ENCODE measurements at places on chromosomes 2 and 18. TPM values are rescaled to one million over a fixed set of nuclear protein-coding genes. Genes with fewer than 3 reads are reported as not detected.

The CRYGC gene
- not detected for total RNA-seq

The ABCG5 gene
- total RNA-seq, result not detected

The FAP gene
- 71.0 TPM for total RNA-seq

The RUFY4 gene
- total RNA-seq, result not detected

The IMPACT gene
- total RNA-seq, result 11.8 TPM

The CD226 gene
- 1.1 TPM for total RNA-seq

The B4GALT6 gene
- 3.9 TPM for total RNA-seq

- no peak for DNase-seq
- no peaks in the 10 kb centered on the region for H3K36me3 ChIP-seq
- H3K27ac ChIP-seq, result no peak overlapping the region
- no peak overlapping the region for H3K4me3 ChIP-seq
- peaks cover 26% of the 10 kb centered on the region for H3K27me3 ChIP-seq
These were observed 77.4 kb downstream of the VIT start for GRCh38 chr2:36773947-36774346.

- H3K27ac ChIP-seq, result no peak overlapping the region
- H3K36me3 ChIP-seq, result no peaks in the 10 kb centered on the region
- peak; percentile 15 for DNase-seq
- 0 out of 2 replicates have a peak, but pooled peaks cover 2% of the 10 kb centered on the region for H3K4me1 ChIP-seq
- no peak overlapping the region for H3K4me3 ChIP-seq
These were observed 395.4 kb upstream of the TCF4 start for GRCh38 chr18:55983433-55983832.

DNA sequence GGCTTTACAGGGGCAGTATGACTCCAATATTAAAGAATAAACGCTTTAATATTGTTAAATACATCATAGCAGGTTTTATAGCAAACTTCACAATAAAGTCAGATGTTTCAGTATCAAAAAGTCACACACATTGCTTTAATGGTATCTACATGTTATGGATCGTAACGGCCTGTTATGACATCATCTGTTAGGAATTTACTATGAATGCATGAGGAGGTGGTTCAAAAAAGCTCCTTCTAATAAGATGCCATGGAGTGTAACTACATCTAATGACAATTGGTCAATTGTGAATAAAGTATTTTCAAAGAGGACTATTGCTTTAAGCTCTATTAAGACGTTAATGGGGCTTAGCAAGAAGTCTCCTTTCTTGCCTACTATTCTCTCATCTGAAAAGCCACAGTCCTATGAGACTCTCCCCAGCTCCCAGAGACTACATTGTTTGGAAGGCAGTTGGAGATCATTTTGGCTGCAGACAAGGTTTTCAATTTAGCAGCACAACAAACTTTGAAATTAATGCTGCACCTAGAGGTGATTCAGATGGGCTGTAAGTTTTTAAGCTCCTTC is 300.7 kb upstream of the MEIS1 start:
- H3K27me3 ChIP-seq, result peaks cover 2% of the 10 kb centered on the region
- no peak overlapping the region for H3K27ac ChIP-seq
- no peak overlapping the region for H3K4me3 ChIP-seq
- no peak for DNase-seq

GRCh38 chr2:86623494-86624266 is at the start of gene RNF103:
TSS of gene RNF103 (minus strand) at chr2:86623865. CDS start at chr2:86622886, 979 bp downstream.
- H3K27me3 ChIP-seq, result no peaks in the 10 kb centered on the region
- H3K4me1 ChIP-seq, result peaks cover 2% of the 10 kb centered on the region
- peak within 1 kb of the TSS; percentile 80 for H3K4me3 ChIP-seq

GRCh38 chr2:31483246-31483645 is 68.7 kb upstream of the XDH start:
- H3K27ac ChIP-seq, result no peak overlapping the region
- peaks cover 2% of the 10 kb centered on the region for H3K27me3 ChIP-seq
- no peak overlapping the region for H3K4me3 ChIP-seq
- H3K36me3 ChIP-seq, result no peaks in the 10 kb centered on the region

DNA sequence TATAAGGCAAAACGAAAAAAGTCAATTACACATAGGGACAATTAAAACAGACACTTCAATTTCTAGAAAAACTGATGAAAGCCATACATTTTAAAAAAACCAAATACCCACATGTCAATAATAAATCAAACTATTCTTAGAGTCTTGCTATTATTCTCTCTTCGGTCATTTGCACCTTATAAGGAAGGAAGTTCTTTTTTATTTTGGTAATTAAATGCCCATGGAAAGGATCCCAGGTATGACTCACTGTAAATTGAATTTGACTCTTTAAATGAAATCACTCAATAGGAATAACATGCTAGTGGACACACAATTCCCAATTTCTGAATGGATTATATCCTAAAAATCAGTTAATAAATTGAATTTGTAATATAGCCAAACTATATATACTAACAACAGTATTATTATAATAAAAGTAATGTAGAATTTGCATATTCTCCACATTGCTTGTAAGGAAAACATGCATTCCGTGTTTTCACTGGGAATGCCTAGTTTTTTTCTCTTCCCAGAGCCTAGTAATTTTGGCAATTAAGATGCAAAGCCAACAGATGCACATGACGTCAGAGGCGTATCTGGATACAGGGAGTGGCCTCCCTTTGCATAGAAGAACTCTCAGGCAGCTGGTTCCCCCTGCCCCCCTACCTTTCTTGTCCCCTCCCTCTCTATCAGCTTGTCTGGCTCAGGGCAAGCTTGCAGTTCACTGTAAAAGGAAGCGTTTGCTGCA is 153.5 kb upstream of the PGAP1 start:
- peaks cover 7% of the 10 kb centered on the region for H3K4me1 ChIP-seq
- H3K27ac ChIP-seq, result no peak overlapping the region
- no peak overlapping the region for H3K4me3 ChIP-seq
- H3K27me3 ChIP-seq, result no peaks in the 10 kb centered on the region
- DNase-seq, result peak; percentile 58
- no peaks in the 10 kb centered on the region for H3K36me3 ChIP-seq

DNA sequence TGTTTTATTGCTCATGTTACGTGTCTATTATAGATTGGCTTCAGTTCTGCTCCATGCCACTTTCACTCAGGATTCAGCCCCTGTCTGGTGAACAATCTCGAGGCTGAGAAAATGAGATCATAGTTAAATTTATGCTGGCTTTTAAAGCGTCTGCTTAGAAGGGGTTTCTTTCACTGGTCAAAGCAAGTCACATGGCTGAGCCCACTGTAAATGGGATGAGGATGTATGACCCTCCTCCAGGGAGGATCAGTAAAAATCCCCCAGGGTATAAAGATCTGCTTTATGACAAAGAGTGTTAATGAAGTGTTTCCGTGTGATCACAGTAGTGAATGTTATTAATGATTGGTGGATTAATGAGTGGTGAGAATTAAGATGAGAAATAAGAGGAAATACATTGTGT is 6.2 kb upstream of the PLCL1 start:
- H3K27me3 ChIP-seq, result peaks cover 4% of the 10 kb centered on the region
- DNase-seq, result no peak
- no peaks in the 10 kb centered on the region for H3K4me1 ChIP-seq

GRCh38 chr2:763766-764525 is 86.7 kb upstream of the TMEM18 start:
- no peak overlapping the region for H3K27ac ChIP-seq
- no peaks in the 10 kb centered on the region for H3K27me3 ChIP-seq
- no peaks in the 10 kb centered on the region for H3K4me1 ChIP-seq
- no peaks in the 10 kb centered on the region for H3K36me3 ChIP-seq
- no peak for DNase-seq
- no peak overlapping the region for H3K4me3 ChIP-seq

DNA sequence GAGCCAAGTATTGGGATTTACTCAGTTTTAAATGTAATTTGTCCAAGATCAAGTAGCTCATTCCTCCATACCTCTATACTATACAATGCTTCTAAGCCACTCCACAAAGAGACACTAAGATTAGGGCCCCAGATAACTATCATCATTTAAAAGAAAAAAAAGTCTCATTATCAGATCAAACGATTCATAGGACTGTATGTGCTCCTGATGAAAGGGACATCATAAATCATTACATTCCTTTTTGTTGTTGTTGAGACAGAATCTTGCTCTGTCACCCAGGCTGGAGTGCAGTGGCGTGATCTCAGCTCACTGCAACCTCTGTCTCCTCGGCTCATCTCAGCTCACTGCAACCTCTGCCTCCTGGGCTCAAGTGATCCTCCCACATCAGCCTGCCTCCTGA is 2.2 kb upstream of the SLC3A1 start:
- no peak overlapping the region for H3K4me3 ChIP-seq
- no peaks in the 10 kb centered on the region for H3K27me3 ChIP-seq
- no peaks in the 10 kb centered on the region for H3K36me3 ChIP-seq
- DNase-seq, result no peak
- H3K27ac ChIP-seq, result no peak overlapping the region

DNA sequence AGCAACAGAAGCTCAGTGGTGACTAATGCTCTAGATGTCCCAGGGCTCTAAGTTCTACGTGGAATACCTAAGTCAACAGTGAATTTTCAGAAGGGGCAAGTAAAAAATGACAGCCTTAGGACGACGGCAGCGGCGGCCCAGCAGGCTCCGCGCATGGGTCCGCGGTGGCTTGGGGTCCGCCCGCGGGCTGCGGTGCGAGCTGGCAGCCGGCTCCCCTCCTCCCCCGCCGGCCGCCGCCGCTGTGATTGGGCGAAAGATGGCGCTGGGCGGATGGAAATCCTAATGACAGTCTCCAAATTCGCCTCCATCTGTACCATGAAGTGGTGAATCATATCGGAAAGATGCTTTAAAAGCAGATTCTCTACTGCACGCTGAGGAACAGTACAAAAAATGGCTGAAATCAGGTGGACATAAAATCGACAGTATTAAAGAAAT is 74.7 kb downstream of the HNRNPLL start:
- H3K36me3 ChIP-seq, result no peaks in the 10 kb centered on the region
- peak overlapping the region; percentile 82 for H3K4me3 ChIP-seq
- peaks cover 23% of the 10 kb centered on the region for H3K27me3 ChIP-seq
- H3K27ac ChIP-seq, result 0 out of 2 replicates have a peak overlapping the region, but pooled peaks have one; percentile 2

DNA sequence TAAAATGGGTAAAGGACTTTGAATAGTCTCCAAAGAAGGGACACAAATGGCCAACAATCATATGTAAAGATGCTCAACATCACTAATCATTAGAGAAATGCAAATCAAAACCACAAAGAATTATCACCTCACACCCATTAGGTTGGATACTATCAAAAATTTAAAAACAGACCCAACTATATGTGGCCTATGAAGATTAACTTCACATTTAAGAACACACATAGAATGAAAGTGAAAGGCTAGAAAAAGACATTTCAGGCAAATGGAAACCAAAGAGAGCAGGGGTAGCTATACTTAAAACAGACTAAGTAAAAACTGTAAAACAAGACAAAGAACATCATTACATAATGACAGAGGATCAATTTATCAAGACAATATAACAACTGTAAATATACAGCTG is 53.5 kb upstream of the ASPRV1 start:
- H3K4me1 ChIP-seq, result no peaks in the 10 kb centered on the region
- no peak overlapping the region for H3K27ac ChIP-seq
- DNase-seq, result no peak

GRCh38 chr2:112829101-112829960 is 7.2 kb downstream of the IL1B start:
- no peaks in the 10 kb centered on the region for H3K27me3 ChIP-seq
- DNase-seq, result no peak
- peaks cover 2% of the 10 kb centered on the region for H3K4me1 ChIP-seq
- H3K4me3 ChIP-seq, result no peak overlapping the region

DNA sequence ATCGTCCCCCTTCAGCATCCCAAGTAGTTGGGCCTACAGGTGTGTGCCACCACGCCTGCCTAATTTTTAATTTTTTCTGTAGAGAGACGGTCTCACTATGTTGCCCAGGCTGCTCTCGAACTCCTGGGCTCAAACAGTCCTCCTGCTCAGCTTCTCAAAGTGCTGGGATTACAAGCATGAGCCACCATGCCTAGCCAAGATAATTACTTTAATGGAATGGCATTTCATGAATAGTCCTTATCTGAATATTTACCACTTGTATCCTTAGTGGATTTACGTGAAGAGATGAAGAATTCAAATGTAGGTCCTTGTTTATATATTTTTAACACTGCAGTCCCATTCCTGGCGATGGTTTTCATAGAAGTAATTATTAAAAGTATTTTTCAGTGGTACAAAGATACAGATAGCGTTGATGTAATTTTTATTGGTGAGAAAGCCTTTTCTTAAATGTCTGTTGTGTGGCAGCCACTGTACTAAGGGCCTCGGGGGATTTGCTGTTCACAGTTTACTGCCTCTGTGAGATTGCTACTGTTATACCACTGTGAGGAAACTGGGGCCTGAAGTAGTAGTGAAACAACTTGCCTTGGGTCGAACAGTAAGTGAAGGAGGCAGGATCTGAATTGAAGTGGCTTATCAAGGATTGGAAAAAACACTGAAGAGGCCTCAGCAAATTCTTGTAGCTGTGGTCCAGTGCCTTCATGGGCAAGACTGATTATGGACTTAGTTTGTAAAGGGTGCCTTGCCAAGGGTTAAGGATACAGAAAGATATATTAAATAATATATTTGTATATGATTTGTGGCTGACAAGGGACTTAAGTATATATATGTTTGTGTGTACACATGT is 151.2 kb downstream of the PRPF40A start:
- no peak for DNase-seq
- H3K27ac ChIP-seq, result no peak overlapping the region
- no peaks in the 10 kb centered on the region for H3K36me3 ChIP-seq
- H3K4me1 ChIP-seq, result peaks cover 7% of the 10 kb centered on the region
- no peaks in the 10 kb centered on the region for H3K27me3 ChIP-seq

DNA sequence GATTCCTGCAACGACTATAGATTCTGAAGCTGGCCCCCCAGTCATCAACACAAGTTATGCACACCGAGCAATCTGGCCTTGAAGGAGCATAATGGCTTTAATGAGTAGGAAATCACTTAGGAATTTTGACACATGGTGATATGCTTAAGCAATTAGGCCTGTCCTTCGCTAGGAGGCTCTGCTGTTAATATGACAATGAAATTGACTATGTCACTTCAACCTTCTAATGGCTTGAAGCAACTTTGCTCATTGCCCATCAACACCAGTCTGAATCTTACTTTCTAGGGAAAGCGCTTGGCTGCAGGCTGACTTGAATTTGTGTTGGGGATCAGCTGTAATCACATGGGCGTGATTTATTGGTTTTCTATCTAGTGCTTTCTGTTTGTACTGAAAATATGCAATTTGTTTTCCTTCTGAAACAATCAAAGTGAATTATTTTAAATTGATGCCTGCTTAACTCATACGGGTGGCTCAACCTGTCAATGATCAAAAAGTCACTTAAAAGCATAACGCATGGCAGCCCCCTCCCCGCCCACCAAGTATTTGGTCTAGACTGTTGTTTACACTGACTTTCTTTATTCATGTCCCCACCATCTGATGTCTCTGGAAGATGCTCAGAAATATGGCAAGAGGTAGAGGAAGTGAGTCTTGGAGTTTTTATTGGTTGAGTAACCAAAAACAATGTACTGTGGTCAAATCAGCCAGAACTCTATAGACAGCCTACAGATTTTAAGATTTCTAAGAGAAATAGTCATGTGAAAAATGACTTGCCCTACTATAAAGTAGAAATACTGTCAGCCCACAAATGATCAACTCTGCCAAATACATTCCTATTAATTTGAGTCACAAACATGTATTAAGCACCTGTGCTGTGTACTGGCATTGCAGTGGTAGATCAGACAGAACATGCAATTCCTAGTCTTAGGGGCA is 344.9 kb downstream of the RBM43 start:
- H3K36me3 ChIP-seq, result no peaks in the 10 kb centered on the region
- DNase-seq, result peak; percentile 37
- no peak overlapping the region for H3K27ac ChIP-seq
- H3K4me3 ChIP-seq, result no peak overlapping the region
- H3K27me3 ChIP-seq, result no peaks in the 10 kb centered on the region

GRCh38 chr18:54150226-54150625 is 74.2 kb downstream of the MBD2 start:
- peaks cover 8% of the 10 kb centered on the region for H3K36me3 ChIP-seq
- H3K27me3 ChIP-seq, result no peaks in the 10 kb centered on the region
- no peak overlapping the region for H3K27ac ChIP-seq
- H3K4me1 ChIP-seq, result peaks cover 7% of the 10 kb centered on the region
